ENCODE measurements at places on chromosomes 1 and 21.

GRCh38 chr21:16800536-16801275, 712.1 kb upstream of the CXADR start:
- no peak for DNase-seq

- DNase-seq: no peak
Measured at GRCh38 chr1:41712695-41713094, 206.0 kb downstream of the HIVEP3 start.

GRCh38 chr1:187032982-187033692, 204.4 kb downstream of the PLA2G4A start:
- no peak for DNase-seq

DNA sequence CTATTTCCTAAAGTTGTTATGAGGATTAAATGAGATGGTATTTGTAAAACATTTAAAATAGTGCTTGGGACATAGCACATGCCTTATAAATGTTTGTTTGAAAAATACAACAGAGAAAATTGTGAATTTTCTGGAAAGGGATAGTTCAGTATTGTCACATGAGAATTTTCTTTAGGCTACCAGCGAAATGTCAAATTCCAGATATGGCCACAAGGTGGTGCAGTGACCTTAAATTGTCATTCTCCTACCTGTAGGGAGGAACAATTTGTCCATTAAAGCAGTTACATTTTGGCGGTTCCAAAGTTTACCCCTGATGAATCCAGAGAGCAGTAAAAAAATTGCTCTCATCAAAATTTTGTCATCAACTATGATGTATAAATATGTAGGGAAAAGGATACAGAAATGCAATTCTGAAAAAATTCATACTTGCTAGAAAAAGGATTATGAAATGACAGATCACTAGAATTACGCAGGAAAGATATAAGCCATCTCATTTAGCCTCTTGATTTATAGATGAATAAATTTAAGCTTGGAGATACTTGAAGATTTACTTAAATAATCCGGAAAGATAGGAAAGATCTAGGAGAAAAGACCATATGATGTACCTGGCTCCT, 50.2 kb upstream of the TSHB start:
- no peak for DNase-seq

GRCh38 chr1:30743584-30744059, 14.0 kb downstream of the LAPTM5 start:
- DNase-seq: no peak

- DNase-seq: no peak
Measured at GRCh38 chr1:47481936-47482335, 44.1 kb downstream of the FOXD2 start.

DNA sequence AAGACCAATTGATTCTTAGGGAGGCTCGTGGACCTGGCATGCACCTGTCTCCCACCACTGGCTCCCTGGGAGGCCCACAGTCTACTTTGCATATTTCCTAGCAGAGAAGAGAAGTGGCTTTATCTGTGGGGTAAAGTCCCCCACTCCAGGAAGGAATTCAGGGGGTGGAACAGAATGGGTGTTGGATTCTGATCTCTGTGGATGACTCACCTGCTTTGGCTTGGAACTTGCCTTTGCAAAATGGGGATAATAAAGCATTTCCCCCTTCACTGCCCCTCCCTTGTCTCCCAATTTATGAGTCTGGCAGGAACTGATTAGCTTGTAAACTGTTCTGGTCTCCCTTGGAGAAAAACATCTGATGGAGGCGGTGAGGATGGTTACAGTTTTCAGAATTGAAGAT, 21.2 kb upstream of the OTUD3 start:
- no peak for DNase-seq

GRCh38 chr1:205064741-205065316, 19.4 kb downstream of the TMEM81 start:
- DNase-seq: peak; percentile 33

- DNase-seq: no peak
Measured at GRCh38 chr1:156935505-156936128, 15.2 kb downstream of the LRRC71 start.

- no peak for DNase-seq
Measured at GRCh38 chr1:73327998-73328397, 870.0 kb downstream of the LRRIQ3 start.

- DNase-seq: peak; percentile 66
Measured at GRCh38 chr1:64744492-64745180, at the start of gene RAVER2. Gene RAVER2, plus strand, starts transcription at chr1:64745075. Its CDS starts 98 bp downstream, at chr1:64745173.

- DNase-seq: no peak
Measured at GRCh38 chr1:225250432-225250831, 177.4 kb downstream of the LBR start.

DNA sequence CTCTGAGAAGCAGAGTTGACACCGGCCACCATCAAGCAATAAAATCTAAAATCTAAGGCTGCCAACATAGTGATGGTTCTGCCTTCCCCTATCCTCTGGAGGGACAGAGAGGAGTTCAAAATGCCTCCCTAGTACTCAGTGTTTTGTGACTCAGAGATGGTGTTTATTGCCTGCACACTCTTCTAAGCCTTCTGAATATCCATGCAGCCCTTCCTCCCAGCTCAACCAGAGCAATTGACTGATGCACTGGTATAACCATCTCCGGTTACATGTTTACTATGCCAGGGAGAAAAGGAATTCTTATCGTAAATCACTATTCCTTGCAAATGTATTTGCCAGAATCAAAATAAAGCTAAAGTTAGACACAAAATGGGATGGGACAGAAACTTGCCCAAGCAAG, 132.9 kb upstream of the RAB4A start:
- DNase-seq: no peak

DNA sequence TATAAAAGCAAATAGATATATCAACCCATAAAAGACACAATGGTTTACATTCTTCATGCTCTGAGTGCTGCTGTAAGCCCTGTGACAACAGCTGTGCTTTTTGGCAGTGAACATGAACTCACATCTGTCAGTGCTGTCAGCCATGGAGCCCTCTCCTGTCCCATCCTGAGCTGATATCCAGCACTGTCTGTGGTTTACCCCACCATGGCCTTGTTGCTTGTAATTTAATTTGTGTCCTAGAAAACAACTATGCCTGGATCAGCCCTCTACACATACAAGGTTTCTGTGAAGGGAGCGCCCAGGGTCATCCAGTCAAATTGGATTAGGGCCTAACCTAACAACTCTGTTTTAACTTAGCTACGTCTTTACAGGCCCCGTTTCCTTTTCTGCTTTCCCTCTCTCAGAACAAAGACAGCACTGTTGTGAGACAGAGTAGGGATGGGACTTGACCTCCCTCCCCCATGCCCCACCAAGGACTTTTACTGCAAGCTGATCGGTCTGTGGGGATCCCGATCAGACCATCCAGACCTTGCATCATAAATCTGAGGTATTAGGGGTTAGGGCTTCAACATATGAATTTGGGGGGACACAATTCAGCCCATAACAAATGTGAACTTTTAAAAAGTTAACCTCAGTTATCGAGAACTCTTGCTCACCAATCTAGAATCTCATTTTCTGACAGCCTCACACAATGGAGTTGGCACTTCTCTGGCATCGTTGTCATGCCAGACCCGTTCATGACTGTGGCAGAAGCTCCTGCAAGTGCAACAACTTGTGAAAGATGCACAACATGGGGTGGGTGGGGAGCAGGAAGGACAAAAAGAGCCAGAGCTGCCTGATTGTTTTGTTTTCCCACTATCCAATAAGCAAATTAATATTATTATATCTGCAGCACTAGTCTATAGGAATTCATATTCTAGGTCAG, 16.4 kb upstream of the SLC44A3 start:
- DNase-seq: no peak

DNA sequence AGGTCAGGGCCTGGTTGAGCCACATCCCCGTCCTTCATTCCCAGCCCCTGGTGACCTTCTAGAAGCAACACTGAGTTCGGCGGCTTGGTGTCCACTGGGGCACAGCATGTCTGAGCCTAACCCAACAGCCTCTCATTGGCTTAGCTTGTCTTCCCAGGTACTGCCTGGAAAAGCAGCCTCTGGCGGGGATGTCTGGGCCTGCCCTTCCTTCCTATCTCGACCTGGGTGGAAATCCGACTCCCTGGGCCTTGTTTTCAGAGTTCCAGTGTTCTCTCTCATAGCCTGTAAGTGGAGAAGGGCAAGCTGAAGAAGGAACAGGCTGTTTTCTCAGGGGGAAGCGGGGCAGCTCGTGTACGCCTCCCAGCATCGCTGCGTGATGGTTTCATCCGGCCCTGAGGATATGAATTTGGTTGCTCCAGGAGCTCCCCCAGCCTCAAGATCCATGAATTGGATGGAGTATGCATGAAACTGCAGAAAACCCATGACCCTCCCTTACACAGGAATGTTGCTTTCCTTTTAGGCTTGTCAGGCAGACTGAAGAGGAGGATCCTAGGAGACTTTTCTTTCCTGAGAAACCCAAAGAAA, 116.5 kb upstream of the IRF2BP2 start:
- no peak for DNase-seq

DNA sequence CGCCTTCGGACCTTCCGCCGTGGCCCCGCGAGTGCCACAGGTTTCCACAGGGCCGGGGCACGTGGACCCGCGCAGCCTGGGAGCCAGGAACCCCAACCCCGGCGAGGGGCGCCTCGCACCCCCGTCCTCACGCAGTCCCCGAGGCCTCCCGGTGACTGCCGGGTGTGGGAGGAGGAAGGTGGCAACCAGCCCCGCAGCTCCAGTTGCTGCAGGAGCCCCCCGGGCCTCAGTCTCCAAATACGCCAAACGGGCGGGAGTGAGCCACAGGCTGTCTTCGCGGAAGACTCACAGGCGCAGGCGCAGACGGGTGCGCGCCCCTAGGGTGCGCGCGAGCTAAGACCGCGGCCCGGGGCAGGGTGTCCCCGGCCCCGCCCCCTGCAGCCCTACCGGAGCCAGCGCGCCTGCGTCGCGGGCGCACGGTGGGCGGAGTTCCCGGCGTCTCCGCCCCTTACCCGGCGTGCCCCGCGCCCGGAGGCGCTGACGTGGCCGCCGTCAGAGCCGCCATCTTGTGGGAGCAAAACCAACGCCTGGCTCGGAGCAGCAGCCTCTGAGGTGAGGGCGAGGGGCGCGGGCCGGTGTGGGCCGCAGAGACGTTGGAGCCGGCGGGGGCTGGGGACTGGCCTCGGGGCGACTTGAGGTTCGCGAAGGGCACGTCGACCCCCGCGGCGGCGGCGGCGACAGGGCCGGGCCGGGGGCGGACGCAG, at the start of gene ARF1:
TSS of gene ARF1 (plus strand) at position 495 of the 704 bp plus-strand sequence. CDS start 14,407 bp downstream, outside the sequence.
- peak; percentile 92 for DNase-seq

GRCh38 chr1:228101994-228102790, 933 bp downstream of the C1orf35 start:
- DNase-seq: no peak

DNA sequence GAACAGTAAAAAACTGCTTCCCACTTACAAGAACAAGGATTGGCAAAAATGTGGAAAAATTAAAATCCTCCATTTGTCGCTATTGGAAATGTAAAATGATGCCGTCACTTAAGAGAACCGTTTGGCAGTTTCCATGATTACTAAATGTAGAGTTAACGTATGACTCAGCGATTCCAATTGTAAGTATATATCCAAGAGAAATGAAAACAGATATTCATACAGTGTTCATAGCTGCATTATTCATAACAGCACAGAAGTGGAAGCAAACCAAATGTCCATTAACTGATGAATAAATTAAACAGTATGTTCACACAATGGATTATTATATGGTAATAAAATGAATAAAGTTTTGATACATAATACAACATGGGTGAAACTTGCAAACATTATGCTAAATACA, 971.0 kb downstream of the AMY1C start:
- no peak for DNase-seq

- DNase-seq: peak; percentile 58
Measured at GRCh38 chr1:226722901-226723656, 16.0 kb downstream of the ITPKB start.

DNA sequence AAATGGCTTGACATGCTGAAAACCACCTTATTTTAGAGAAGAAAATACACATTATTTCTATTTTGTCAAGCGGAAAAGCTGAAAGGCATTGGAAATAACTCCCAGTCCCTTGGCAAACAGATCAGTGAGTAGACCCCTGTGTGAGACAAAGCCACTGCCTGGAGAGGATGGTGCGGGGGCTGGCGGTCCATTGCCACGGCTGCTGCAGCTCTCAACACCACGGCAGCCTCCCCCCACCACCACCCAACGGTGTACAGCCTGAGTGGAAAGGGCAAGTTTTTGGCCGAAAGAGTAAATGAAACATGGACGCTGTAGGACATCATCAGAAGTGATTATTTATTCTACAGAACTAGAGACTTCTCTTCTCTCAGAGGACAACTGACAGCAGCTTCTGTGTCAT, 84.6 kb downstream of the PEX14 start:
- DNase-seq: no peak

DNA sequence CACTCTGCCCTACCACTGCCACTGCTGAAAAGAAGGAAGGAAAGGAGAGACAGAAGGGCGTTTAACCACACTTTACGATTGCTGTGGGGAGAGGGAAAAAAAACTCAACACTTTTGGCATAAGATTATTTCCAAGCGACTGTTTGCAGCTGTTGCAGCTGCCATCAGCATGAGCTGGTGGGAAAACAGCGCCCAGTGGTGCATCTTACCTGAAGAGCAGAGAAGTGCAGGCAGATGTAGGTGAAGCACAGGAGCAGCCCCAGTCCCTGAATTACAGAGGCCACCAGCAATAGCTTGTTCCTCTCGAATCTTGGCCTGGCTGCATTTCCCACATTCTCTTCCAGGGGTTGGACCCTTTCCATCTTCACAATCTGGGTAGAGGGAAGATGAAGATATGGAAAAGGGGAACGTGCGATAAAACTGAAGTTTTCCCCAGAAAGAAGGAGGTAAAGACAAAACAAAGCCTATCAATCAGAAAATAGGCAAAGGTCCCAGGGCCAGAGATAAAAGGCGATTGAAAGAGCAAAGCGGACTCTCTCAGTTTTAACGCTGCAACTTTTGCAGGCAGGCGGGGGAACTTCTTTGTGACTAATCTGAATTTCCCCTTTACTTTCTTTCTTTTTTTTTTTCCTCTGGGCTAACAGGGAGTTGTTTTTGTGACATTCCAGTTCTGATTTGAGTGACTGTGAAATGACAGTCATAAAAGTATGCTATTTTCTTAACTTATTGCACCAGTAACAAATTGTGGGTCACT, at the start of gene TNFSF4:
TSS of gene TNFSF4 (minus strand) at position 516 of the 753 bp plus-strand sequence. CDS start at position 361, 155 bp downstream.
- no peak for DNase-seq

DNA sequence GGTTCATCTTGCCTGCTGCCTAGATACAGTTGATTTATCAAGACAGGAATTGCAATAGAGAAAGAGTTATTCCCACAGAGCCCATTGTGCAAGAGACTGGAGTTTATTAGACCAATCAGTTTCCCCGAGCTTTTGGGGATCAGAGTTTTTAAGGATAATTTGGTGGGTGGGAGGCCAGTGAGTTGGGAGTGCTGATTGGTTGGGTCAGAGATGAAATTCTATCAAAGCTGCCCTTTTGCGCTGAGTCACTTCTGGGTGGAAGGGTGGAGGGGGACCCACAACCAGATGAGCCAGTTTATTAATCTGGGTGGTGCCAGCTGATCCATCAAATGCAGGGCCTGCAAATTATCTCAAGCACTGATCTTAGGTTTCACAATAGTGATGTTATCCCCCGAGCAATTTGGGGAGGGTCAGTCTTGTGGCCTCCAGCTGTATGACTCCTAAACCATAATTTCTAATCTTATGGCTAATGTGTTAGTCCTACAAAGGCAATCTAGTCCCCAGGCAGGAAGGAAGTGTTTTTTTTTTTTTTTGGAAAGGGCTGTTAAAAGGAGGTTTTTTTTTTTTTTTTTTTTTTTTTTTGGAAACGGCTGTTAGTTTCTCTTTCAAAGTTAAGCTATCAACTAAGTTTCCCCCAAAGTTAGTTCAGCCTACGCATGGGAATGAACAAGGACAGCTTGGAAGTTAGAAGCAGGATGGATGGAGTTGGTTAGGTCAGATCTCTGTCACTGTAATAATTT, 7.4 kb downstream of the SLC16A4 start:
- no peak for DNase-seq

Data from suprapubic skin (tissue), 4 donors.